Activated T-helper 17 cell treated with anti-CD3 and anti-CD28 coated beads, Interleukin-2, amount 50 U/mL, for 72 hours (primary cell): ENCODE measurements at places on chromosomes 11 and 22. TPM values are rescaled to one million over a fixed set of nuclear protein-coding genes. Genes with fewer than 3 reads are reported as not detected.

Gene CNTF
- total RNA-seq, result 4.1 TPM

Gene FDX1
- 8.5 TPM for total RNA-seq

Gene TIRAP
- 11.1 TPM for total RNA-seq

Gene CD3G
- total RNA-seq, result 103 TPM

Gene ZP1
- total RNA-seq, result not detected

Gene FOLR1
- not detected for total RNA-seq

Gene KDELR3
- total RNA-seq, result 0.40 TPM

Gene UBQLN3
- 0.34 TPM for total RNA-seq

Gene OR5L2
- not detected for total RNA-seq

Gene CD3D
- total RNA-seq, result 313 TPM

Gene CASP5
- total RNA-seq, result not detected

Gene SAA4
- not detected for total RNA-seq

Gene IGLL5
- not detected for total RNA-seq

Gene OR51F2
- total RNA-seq, result not detected

DNA sequence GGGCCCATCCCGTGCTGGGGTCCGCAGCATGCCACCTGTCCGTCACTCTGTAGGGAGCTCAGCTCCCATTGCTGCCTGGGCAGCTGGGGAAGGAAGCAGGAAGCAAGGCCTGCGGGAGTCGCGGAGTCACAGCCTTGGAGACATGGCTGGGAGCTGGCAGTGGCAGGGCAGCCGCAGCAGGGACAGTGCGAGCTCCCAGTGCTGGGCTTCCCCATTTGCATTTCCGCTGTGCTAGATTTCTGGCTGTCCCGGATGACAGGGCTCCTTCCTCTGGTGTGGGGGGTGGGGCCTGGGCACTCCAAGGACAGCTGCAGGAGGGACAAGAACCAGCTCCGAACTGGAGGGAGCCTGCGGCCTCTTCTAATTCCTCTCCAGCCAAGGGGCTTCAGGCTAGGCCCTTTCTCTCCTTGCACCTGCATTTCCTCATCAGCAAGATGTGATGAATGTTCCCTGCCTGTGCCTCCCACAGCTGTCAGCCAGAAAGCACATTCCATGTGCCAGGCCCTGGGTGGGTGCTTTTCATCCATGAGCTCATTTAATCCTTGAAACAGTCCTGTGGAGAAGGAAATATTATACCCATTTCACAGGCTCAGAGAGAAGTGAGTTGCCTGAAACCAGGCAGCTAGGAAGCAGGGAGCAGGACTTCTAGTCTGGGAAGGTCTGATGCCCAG, 48.0 kb downstream of the MYO7A start:
- no peak for ATAC-seq

- ATAC-seq, result peak; percentile 68
Observed at GRCh38 chr22:38298312-38299005, 18.8 kb downstream of the CSNK1E start.

DNA sequence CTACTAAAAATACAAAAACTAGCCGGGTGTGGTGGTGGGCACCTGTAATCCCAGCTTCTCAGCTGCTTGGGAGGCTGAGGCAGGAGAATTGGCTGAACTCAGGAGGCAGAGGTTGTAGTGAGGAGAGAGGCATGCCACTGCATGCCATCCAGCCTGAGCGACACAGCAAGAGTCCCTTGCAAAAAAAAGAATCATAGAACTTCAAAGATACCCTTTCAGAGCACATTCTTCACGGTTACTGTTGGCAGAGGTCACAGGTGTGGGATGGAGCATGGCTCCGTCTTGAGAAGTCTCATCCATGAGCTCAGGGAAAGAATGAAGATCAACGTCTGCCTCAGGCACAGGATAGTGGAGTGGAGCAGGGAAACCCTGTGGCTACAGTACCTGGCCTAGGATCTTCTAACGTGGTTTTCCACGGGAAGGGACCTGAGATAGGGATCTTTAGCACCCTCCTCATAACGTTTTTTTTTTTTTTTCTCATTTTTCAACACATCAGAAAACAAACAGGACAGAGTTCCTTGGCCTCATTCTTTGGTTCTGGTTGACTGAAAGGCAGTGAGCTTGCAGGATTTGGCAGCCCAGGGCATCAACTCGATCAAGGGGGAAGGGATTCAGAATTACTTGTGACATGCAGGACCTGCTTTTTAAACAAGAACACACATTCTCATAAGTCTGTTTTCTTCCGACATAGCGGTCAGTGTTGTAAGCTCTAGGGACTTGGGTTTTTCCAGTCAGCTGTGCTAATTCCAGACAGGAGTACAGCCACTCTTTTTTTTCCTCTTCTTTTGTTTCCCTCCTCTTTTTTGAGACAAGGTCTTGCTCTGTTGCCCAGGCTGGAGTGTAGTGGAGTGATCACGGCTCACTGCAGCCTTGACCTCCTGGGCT, 22.8 kb downstream of the F2 start:
- ATAC-seq, result no peak

GRCh38 chr11:12017243-12017678, 8.8 kb upstream of the DKK3 start:
- no peak for ATAC-seq

- peak; percentile 91 for ATAC-seq
Observed at GRCh38 chr11:59199546-59200422, 12.9 kb downstream of the MPEG1 start.

GRCh38 chr11:11565636-11566035, 56.2 kb downstream of the GALNT18 start:
- no peak for ATAC-seq

DNA sequence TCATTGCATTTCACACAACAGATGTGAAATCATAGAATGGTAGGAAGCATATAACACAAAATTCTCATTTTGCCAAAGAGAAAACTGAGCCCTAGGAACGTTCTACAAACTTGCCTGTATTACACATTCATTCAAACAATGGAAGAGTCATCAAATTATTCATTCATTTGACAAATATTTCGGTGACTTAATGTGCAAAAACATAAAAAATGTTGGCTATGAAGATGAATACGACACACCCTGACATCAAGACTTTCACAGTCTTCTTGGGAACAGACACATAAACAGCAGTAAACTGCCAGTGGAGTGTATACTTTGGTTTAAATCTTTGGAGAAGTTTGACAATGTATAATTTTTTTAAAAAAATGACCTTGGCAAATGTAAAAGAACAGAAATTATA, 20.4 kb upstream of the C11orf87 start:
- ATAC-seq, result no peak

DNA sequence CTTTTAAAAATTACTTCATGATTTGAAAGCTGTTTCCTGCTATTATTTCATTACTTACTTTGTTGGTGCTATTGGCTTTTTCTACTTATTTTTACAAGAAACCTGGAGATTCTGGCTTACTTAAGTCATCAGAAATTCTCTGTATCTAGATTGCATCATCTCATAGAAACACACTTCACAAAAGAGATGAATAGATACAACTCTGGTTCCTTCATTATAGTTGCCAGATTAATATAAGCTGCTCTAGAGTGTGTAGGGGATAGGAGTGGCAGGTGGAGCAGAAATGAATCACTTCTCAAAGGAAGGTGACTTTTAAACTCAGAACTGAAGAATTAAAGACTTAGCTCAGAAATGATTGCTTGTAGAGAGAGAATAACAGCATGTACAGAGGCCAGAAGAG, 20.0 kb downstream of the CYP2R1 start:
- ATAC-seq, result no peak

- ATAC-seq, result no peak
Observed at GRCh38 chr11:32416301-32416700, 19.0 kb downstream of the WT1 start.

DNA sequence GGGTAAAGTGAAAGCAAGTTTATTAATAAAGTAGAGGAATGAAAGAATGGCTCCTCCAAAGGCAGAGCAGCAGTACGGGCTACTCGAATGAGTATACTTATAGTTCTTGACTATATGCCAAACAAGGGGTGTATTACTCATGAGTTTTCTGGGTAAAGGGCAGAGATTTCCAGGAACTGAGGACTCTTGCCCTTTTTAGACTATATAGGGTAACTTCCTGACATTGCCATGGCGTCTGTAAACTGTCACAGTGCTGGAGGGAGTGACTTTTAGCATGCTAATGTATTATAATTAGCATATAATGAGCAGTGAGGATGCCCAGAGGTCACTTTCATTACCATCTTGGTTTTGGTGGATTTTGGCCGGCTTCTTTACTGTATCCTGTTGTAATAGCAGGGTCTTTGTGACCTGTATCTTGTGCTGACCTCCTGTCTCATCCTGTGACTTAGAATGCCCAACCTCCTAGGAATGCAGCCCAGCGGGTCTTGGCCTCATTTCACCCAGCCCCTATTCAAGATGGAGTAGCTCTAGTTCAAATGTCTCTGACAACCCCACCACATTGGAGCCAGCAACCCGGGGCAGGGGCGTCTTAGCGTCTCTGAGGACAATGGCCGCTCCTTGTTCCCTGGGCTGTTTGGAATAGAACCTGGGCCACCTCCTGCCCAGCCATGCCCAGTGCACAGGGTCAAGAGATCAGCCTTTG, 34.9 kb upstream of the CD82 start:
- peak; percentile 95 for ATAC-seq

GRCh38 chr11:46134540-46134939, 13.3 kb upstream of the PHF21A start:
- ATAC-seq, result no peak

DNA sequence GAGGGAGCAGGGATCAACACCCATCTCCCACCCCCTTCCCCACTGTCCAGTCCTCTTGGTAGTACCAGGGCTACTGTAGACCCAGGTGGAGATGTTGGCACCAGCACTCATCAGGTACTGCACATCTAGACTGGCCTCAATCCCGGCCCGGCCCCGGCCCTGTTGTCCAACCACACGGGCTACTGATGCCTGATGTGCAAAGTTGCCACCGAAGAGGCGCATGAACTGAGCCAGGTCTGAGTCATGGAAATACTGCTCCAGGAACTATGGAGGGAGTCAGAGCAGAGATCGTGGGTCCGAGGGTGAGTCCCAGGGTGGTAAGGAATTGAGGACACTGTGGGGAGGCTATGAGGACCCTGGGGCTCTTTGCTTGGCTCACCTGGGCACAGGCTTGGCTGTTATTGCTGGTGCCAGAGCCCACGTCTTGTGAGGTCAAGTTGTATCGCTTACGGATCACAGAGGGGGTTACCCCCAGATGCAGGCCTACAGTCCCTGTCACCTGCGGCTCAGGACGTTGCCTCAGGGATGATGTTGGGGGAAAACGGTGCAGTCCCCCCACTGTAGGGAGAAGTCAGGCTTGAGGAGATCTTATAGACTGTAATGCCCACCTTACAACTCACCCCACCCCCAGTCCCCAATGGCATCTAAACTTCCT, 2.5 kb downstream of the TPP1 start:
- no peak for ATAC-seq

- no peak for ATAC-seq
Observed at GRCh38 chr11:89545691-89546090, 54.5 kb upstream of the NOX4 start.

DNA sequence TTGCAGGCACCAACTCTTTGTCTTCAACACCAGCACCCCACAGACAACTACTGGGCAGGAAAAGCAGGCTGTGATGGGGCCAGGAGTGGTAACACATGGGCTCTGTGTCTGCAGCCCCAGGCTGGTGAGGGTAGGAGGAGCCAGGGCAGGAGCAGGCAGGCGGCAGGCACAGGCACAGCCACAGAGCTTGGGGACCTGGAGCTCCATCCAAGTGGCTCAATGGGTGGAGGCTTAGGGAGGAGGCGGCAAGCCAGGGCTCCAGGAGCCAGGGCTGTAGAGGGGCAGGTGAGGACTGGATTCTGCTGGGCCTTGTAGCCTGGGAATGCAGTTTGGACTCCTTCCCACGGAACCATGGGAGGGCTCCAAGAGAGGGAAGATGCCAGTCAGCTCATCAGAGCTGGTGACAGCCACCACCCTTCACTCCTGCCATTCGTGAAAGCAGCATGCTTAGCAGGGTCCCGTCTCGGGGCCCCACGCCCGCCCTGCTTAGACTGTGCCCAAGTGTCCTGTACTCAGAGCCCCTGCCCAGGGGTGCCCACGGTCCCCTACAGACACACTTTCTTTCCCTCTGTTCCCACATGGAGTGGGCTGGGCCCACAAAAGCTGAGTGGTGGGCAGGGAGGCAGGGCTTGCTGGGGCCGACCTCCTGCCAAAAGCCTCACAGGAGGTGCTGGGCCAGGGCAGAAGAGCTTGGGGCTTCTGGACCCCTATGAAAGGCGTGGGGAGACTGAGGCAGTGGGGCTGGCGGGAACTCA, 12.4 kb downstream of the TTC38 start:
- ATAC-seq, result no peak

- no peak for ATAC-seq
Observed at GRCh38 chr11:76124905-76125770, 81.2 kb downstream of the WNT11 start.

GRCh38 chr11:71999362-71999761, 653 bp downstream of the IL18BP start:
- ATAC-seq, result no peak

DNA sequence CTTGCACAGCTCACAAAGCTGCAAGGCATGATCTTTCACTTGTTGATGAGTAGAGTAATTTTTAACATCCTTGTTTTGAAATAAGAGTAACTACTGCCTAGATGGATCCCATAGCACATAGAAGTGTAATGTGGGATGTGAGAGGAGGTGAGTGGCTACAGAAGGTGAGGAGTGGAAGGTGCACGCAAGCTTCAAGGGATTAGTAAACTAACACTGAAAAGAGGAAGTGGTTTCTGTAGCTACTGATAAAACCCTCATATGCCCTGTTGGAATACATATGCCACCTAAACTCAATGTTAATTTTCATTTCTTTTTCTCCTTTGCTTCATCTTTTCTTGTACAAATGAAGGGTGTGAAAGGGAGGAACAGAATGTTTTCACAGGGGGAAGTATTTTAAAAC, 22.0 kb upstream of the CTSC start:
- ATAC-seq, result peak; percentile 28

GRCh38 chr22:23778577-23778900, 5.9 kb downstream of the MMP11 start:
- ATAC-seq, result no peak

GRCh38 chr11:67349036-67349435, 4.3 kb downstream of the POLD4 start:
- no peak for ATAC-seq

- no peak for ATAC-seq
Observed at GRCh38 chr11:76841923-76842452, 18.7 kb upstream of the ACER3 start.

- ATAC-seq, result peak; percentile 67
Observed at GRCh38 chr22:22092974-22093373, 110.4 kb upstream of the TOP3B start.

GRCh38 chr11:22626573-22627239, 1.1 kb upstream of the FANCF start:
- ATAC-seq, result no peak

GRCh38 chr11:34425360-34425759, 13.4 kb upstream of the CAT start:
- no peak for ATAC-seq

- ATAC-seq, result peak; percentile 41
Observed at GRCh38 chr11:113562576-113562975, 87.4 kb upstream of the DRD2 start.

GRCh38 chr11:86592659-86593451, 79.6 kb downstream of the ME3 start:
- peak; percentile 94 for ATAC-seq

GRCh38 chr11:16095756-16096155, 260.6 kb downstream of the SOX6 start:
- no peak for ATAC-seq

- ATAC-seq, result no peak
Observed at GRCh38 chr11:5369789-5370188, 13.8 kb upstream of the OR51M1 start.

GRCh38 chr11:5238486-5238885, 4.2 kb upstream of the HBD start:
- ATAC-seq, result no peak
